ENCODE measurements at places on chromosomes 1 and 21.

DNA sequence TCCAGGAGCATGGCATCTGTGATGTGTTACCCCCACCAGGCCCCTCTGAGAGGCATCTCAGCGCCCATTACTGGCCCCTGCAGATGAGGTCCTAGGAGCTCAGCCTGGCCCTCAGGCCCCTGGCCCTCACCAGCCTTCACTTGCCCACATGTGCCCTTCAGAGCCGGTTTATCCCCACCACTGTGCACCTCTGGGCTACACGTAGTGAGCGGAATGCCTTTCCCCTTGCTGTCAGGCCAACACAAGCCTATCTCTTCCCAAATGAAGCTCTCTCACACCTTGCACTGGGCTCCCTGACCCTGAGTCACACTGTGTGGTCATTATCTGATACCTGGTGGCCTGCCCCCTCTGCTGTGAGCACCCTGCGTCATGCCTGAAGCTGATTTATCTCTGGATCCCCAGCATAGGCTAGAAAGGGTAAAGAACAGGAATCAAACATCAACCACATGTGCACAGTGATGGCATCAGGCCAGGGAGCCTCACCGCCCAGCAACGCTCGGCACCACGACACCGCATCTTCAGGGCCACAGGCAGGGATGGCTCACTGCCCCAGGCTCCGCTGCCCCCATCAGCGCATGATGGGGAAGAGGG is 49.1 kb downstream of the GLIS1 start:
- DNase-seq: no peak

GRCh38 chr1:46180082-46180616 is 3.9 kb upstream of the P3R3URF start:
- DNase-seq: no peak

GRCh38 chr1:92879316-92879968 is 47.6 kb downstream of the RPL5 start:
- DNase-seq: no peak

DNA sequence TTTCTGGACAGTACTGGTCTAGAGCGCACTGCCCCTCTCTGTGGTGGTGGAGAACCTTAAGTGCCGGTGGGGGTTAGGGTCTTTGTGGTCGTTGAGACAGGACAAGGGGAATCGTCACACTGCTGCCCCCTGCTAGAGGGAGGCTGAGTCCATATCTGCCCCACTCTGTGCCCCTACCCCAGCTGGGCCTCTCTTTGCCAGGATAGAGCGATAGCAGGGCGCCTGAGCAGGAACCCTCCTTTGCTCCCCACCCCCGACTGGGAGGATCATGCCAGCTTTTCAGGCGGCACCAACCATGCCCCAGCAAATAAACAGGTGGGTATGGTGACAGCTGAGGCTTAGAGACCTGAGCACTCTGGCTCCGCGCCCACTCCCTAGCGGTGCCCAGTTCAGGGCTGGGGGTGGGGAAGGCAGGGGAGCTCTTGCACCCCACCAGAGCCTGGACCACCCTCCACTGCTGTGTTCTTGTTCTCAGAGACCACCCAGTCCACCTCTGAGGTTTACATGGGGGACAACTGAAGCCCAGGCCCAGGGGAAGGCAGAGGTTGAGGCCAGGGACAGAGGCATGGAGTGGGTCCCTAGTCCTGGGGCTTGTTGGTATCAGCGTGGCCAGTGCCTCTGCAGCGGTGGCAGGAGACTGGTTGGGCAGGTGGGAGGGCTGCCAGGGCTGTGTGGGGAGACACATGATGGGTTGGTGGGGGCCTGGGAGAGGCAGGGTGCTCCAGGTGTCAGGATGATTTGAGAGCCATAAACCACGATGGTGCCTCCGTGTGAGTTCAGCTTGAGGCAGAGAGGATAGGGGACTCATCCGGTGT is 1.6 kb downstream of the PADI2 start:
- no peak for DNase-seq
